Fibroblast of skin of right quadriceps (primary cell): ENCODE measurements at places on chromosomes 7 and 10.

GRCh38 chr7:113392841-113393540, 274.6 kb upstream of the SMIM30 start:
- DNase-seq = no peak

DNA sequence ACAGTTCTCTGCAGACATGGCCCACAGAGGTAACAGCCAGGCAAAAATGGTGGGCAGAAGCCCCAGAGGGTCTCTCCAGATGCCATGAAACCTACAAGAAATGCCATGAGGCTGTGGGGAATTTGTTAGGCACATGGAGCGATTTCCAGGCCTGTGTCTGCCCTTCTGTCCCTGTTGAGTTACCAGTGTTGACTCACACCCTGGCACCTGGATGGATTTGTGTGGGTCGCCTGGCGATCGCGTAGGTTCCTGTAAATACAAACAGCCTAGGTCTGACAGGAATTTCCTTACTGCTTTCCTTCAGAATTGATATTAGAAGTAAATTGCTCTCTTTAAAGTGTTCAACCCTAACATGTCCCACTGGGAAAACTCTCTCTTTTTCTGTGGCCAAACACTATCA, 164.9 kb upstream of the EEPD1 start:
- no peak for DNase-seq

DNA sequence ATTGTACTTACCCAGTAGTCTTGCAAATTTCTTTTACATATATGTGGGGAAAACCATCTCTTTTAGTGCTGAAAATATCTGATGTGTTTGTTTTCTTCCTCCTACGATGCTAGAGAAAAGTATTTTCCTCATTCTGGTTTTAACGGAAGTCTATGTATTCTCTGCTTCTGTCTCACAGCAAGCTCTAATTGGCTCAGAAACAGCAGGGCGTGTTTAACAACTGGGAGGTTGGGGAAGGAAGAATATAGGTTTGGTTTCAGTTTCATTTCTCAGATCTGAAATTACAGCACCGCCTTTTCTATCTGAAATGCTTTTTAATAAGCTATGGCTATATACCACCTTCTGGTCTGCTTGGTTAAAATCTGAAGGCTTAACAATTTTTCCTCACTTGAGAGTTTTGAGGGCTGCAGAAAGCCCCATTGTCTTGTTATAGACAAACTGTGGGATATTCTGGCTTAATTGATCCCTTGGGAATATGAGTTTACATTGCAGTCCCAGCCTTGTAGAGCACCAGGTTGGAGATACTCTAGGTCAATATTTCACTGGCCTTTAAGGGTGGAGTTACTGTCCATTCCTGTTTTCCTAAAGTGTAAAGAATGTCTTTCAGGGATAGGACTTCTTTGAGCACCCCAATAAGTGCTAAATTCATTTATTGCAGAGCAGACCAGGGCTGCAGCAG, at the start of gene SAMD9:
TSS of gene SAMD9 (minus strand) at position 128 of the 679 bp plus-strand sequence. CDS start 11,882 bp downstream, outside the sequence.
- peak; percentile 84 for DNase-seq

GRCh38 chr10:88408096-88408495, 175.0 kb downstream of the RNLS start:
- peak; percentile 38 for DNase-seq

DNA sequence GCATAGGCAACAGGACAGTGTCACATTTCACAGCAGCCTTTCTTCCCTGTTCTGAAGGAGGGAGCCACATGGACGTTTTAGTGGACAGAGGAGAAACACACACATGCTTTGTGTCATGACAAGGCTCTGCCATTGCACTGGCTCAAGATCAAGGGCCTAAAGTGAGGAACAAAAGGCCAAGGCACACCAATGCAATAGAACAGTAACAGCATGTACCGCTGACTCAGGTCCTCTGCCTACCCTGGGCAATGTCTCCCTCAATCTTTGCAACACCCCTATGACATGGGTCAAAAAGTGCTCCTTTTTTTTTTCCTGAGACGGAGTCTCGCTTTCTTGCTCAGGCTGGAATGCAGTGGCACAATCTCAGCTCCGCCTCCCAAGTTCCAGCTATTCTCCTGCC, 57.8 kb upstream of the SDK1 start:
- no peak for DNase-seq
